ENCODE measurements at places on chromosomes 13 and 19.
A peak's percentile ranks its signal among the peaks of the same experiment; 100 is the strongest.

DNA sequence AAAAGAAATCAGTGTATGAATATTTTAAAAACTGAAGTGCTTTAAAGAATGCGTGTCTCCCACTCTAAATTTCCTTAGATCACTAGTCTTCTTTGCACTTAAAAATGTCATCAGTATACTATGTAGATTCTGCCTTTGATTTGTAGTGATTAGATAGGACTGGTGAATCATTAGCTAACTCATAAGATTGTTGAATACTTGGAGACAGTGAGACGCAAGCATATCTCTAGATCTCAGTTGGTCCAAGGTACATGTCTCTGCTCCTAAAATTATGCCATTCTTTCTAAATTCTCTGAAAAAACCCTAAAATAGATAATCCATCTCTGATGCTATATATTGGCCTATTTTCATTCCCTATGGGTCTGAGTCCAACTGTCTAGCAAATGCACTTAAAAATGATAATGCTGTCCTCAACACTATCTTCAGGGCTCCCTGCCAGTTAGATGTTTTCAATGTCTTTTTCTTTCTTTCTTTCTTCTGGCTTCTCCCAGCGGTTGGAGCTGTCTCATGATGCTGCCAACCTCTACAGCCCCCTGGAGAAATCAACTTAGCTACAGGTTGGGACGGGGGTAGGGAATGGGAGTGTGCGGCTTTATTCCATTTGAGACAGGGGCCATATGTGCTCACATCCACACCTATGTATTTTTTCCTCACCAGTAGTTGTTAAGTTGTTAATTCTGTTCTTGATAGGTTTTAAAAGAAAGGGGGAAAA, 301.0 kb downstream of the NDFIP2 start:
- no peak for DNase-seq

GRCh38 chr19:21028969-21029268, 8.5 kb downstream of the ZNF430 start:
- no peak for DNase-seq

DNA sequence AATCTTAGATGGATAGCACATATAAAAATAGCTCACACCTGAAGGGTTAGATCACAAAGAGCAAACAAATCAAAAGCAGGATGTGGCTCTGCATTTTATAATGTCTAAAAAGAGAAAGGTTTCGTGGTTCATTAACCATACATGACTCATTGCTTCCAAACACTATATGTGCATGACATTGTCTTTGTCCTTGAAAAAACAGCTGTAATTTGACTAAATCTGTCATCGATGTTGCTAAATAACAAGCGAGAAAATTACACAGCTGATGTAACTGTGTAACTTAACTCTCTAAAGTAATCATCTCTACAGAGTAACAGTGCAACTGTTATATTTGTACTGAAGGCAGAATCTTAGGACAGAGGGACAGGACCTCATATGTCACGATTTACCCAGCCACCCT, 383.1 kb upstream of the GPC6 start:
- DNase-seq = no peak

- DNase-seq = no peak
These were observed 63.6 kb upstream of the NFIC start for GRCh38 chr19:3302755-3303154.

GRCh38 chr13:27419328-27419727, 5.1 kb upstream of the GTF3A start:
- no peak for DNase-seq

DNA sequence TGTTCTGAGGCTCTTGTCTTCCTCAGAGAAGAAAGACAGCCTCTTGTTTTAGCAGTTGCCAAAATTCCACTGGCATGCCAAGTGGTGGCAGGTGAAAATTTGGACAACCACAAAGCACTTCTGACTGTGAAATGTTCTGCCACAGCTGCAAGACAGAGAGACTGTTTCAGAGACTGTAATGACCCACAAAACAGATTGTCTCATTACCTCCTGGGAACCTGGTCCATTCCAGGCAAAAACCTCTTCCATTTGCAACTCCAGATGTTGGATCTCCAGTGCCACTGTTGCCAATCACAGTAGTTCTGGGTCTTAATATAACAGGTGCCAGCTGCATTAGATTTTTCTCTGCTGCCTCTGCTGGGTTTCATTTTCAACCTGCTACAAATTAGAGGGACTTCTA, 911.5 kb downstream of the UQCRFS1 start:
- no peak for DNase-seq

GRCh38 chr13:114067886-114068651, 64.4 kb downstream of the RASA3 start:
- DNase-seq = no peak

DNA sequence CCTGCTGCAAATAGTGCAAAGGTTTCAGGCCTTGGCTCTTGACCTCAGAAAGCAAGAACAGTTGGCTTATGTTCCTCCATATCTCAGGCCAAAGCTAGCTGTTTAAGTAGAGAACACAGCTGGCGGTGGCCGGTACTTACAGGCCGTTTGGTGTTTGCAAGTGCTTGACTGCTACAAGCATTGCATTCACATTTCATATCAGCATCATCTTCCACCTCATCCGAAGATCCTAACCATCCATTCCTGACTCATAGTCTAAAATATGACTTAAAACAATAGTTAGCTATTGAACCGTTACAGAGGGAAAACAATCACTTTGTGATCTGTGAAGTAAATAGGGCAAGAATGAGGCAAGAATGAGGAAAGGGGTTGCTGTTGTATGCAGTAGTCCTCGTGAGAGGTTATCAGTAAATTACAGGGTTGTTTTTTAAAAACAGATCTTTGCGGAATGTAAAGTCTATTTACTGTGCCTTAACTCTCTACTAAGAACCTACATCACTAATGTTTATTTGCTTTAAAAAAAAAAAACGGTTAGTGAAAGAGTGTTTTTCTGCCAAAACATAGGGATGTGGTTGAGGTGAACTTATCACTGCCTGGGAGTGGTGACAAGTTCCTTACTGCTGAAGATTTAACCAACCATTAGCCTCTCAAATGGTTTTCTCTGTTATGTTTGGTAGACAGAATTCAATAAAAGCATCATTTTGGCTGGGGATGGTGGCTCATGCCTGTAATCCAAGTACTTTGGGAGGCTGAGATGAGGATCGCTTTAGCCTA, 21.6 kb upstream of the WDR88 start:
- DNase-seq = no peak

DNA sequence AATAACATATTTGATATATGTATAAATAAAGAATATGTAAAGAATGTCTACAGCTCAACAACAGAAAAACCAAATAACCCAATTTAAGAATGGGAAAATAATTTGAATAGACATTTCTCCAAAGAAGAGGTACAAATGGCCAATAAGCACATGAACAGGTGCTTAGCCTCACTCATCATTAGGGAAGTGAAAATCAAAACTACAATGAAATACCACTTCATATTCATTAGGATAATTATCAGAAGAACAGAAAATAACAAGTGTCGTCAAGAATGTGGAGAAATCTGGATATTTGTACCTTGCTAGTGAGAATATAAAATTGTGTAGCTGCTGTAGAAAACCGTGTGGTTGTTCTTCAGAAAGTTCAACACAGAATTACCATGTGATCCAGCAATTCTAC, 8.4 kb upstream of the SUPT20H start:
- no peak for DNase-seq

GRCh38 chr13:50919277-50919676, 9.7 kb downstream of the RNASEH2B start:
- DNase-seq = no peak

- DNase-seq = no peak
These were observed 55.3 kb downstream of the FRY start for GRCh38 chr13:32086791-32087441.

DNA sequence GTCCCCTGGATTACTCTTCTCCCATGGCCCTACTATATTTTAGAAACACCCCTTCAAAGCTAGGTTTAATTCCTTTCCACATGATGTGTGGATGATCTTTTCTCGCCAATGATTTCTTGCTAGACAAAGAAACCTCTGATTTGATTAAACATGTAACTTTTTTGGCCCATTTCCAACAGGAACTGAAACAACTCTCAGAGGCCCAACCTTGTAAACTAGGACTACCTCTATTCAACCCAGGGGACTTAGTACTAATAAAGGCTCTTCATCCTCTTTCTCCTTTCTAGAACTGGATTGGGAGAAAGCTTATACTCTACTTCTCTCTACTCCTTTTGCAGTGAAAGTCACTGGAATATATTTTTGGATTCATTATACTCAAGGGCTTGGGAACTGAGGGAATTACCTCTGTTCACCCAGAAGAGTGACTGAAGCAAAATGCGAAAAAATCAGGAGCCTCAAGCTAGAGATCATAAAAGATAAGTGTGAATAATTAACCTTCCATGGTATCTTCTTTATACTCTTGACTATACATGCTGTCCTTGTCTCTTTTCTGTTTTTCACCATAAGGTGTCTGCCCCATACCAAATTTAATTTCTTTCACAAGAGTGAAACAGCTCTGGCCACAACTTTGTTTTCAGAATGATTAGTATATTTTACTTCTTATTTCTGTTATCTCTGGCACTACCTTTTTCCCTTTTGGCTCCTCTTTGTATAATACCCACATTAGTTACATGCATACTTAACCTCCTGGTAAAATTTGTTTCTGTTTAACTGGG, 977.6 kb downstream of the SLITRK5 start:
- DNase-seq = no peak

DNA sequence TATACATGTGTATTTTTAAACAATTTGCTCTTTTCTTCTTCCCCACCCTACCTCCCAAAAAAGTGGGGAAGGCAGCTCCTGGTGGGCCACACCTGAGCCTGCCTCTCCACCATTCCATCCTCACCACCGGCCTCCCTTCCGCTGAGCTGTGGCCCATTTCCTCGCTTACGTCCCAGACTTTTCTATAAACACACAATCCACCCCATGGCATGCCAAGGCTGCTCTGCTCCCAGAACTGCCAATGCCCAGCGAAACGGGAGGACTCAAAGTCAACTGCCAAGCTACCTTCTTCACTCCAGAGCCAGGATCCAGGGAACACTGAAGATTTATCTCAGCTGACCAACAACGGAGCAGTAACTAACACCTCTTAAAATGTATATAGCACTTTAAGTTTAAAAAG, 2.8 kb downstream of the N4BP2L1 start:
- DNase-seq = no peak

DNA sequence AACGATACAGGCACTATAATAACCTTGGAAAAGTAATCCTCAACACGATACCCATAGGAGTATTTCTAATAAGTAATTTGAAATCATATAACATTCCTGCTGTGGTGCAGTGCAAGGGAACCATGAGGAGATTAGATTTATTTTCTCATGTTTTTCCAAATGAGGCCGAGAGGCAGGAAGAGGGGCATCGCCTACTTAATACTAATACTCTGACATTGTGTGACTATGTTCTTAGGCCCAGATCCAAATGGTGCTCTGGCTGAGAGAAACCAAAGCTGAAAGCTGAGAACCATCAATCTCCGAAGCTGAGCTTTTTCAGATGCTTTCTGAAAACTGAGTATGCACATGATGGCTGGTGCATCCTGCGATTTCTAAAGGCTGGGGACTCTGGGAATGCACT, 248.0 kb upstream of the MAB21L1 start:
- no peak for DNase-seq

GRCh38 chr19:7866399-7867091, 7.6 kb downstream of the PRR36 start:
- DNase-seq = no peak

- no peak for DNase-seq
These were observed 541.4 kb upstream of the MIR17HG start for GRCh38 chr13:90806016-90806615.

DNA sequence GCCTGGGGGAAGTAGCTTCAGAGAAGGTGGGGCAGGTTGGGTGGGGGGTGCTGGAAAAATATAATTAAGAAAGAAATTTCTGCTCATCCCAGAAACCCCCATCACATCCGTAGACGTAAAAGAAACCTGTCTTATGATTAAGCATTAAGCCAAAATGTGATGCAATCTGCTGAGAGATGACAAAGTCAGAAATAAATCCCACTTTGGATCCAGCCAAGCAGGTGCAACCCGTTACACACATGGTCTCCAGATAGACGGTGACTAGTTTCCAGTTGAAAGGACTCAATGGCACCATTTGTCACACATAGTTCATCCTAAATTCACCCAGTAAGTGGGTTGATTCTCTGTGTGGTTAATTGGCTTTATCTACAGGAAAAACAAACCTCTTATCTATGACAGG, 34.1 kb downstream of the PSG5 start:
- DNase-seq = no peak

DNA sequence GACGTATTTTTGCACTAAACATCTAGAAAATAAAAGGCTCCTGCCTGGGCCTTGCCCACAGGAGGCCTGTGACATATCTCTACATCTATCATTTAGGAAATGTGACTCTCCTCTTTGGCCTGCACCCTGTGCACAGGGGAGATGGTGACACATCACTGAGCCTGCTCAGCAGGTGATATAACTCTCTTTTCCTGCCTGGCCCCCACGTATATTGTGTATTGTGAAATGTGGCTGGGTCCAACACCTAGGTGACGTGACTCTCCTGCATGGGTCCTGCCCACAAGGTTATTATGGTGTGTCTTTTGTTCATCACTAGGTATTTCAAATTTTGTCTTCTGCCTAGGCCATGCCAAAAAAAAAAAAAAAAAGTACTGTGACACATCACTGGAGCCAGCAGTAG, 61.4 kb upstream of the ZNF724 start:
- DNase-seq = no peak

DNA sequence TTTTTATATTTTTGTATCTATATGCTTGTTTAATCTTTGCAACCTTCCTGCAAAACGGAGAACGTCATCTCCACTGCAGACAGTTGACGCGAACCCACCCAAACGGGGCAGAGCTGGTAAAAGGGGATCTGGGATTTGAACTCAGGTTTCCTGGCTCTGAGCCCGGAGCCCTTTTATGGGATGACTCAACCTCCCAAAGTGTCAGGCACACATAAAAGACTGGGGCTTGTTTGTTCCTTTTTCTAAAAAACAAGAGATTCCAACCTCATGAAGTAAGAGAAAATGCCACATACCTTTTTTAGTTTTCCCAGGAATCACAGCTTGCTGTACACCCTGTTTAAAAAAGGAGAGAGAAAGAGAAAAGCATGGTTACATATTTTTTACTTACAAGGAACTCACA, 78.9 kb downstream of the GADD45B start:
- no peak for DNase-seq

GRCh38 chr19:12205296-12205695, 42.4 kb downstream of the ZNF136 start:
- DNase-seq = no peak

DNA sequence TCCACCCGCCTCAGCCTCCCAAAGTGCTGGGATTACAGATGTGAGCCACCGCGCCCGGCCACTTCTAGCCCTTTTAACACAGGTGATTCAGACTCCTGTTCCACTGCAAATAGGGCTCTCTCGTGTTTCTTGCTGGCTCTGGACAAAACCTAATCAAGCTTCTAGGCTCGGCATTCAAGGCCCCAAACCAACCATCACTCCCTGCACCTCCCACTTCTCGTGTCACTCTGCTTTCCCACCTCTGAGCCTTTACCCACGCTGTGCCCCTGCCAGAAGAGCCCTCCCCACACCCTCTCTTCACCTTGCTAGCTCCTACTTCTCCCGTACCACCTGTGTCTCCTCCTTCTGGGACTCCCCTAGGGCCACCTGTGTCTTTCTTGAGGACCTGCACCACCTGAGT, 19.8 kb downstream of the KANK2 start:
- DNase-seq = no peak

GRCh38 chr19:47848823-47849473, 10.1 kb upstream of the TPRX2 start:
- peak; percentile 41 for DNase-seq

- DNase-seq = peak; percentile 100
These were observed at the start of gene ZNF433 for GRCh38 chr19:12035220-12036172. Gene ZNF433 (minus strand): TSS chr19:12035679. CDS start chr19:12035539, 140 bp downstream.

- no peak for DNase-seq
These were observed 1127.3 kb downstream of the PCDH9 start for GRCh38 chr13:66102864-66103263.

- DNase-seq = no peak
These were observed 13.7 kb upstream of the NCCRP1 start for GRCh38 chr19:39183104-39183503.
